ENCODE measurements at places on chromosomes 6 and 20. TPM values are rescaled to one million over a fixed set of nuclear protein-coding genes. Genes with fewer than 3 reads are reported as not detected.

DNA sequence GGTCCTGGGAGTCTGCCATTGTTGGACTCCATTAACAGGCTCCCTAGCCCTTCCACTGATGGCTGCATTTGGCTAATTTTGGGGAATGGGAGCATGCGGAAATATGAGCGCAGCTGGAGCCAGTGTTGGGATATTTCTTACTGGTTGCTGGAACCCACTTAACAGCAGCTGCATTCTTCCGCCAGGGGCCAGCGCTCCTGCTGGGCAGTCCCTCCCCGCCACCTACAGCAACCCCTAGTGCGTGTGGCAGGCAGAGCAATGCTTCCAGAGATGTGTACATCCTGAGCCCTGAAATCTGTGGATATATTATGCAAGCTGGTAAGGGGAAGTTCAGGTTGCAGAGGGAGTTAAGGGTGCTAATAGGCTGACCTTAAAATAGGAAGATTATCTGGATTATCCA lies 16.4 kb downstream of the CST8 start:
- no peak for DNase-seq

GRCh38 chr6:45619994-45620471 lies 242.3 kb upstream of the SUPT3H start:
- DNase-seq = no peak

DNA sequence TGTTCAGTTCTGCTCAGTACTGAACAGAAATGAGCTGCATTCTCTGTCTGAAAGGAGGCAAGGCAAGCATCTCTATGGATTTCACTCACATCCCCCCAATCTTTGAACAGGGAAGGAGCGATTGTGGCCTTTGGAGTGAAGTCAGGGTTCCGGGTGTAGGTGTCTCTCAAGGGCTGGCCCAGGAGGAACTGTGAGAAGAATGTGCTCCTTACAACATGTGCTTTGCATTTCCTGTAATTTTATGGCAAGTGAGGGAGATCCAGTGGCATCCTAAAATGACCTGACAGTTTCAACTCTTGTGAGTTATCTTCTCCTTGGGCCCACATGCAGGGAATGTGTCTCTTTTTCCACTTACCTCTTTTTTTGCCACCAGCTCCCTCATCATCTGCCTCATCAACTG lies 63.0 kb upstream of the RIN2 start:
- DNase-seq = no peak

Gene DNMT3B
- 0.22 TPM for total RNA-seq

DNA sequence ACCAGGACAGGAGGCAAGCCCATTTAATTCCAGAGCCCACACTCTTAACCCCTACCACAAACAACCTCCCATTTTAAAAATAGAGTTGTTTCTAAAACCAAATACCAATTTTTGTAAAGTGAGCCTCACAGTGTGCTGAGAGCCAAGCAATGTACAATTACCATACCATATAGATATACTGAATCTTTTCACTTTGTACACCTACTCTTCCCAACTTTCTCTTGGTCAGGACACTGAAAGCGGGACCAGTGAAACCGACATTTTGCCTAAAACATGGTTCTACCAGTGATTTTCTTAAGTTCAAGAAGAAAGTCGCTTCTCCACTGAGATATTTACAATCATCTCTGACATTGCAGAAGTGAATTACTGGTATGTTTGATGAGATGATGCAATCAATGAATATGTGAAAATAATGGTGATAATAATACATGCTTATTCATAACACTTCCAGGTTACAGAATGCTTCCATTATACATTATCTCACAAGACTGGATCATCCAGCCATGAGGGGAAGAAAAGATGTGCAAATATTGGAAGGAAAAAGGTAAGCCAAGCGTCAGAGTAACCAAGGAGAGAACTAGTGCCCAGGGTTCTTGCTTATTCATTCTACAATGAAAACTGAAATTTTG lies 74.1 kb downstream of the HIVEP2 start:
- no peak for DNase-seq

- DNase-seq = no peak
Measured at GRCh38 chr6:163170294-163170883, 244.1 kb upstream of the QKI start.

- DNase-seq = no peak
Measured at GRCh38 chr20:61257611-61258010, 5.5 kb downstream of the CDH4 start.

DNA sequence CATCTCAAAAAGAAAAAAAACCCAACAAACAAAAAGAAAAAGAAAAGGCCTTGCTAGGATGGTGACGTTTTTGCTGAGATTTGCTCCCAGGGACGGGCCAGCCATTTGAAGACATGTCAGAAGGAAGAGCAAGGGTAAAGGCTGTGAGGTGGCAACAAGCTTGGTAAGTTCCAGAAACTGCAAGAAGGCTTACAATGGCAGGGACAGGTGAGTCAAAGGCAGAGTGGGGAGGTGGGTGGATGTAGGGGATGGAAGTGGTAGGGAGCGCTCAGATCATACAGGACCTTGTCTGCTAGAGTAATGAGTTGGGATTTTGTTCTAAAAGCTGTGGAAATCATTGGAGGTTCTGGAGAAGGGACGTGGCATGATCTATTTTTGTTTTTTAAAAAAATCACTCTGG lies 4.3 kb downstream of the KIF3B start:
- no peak for DNase-seq

GRCh38 chr6:90598192-90598951 lies 11.5 kb upstream of the MAP3K7 start:
- DNase-seq = no peak

GRCh38 chr6:116954938-116955337 lies 77.9 kb downstream of the RFX6 start:
- DNase-seq = no peak

Gene RAMACL
- total RNA-seq = 1.3 TPM

DNA sequence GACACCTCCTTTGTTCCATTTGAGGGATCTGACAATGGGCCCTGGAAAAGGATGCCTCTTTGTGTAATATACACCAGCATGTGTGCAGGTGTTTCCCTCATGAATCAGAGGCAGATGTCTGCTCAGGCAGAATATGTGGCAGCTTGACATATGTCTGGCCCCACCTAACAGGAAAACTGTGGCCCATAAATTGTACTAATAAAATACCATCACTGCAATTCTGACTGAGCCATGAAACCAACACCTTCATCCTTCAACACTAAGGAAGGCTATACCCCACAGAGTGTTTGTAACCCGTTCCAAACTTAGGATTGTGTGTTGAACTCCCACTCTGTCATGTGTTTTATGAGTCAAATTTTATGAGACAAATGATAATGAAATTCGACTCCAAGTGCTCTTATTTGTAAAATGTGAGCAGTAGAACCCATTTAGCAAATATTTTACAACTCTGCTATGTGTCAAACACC lies 22.7 kb downstream of the LAMA4 start:
- no peak for DNase-seq

GRCh38 chr6:52307900-52308372 lies 23.4 kb upstream of the MCM3 start:
- no peak for DNase-seq

GRCh38 chr20:21048841-21049273 lies 57.3 kb downstream of the LINC00237 start:
- no peak for DNase-seq

GRCh38 chr6:91317247-91317835 lies 730.5 kb upstream of the MAP3K7 start:
- no peak for DNase-seq

Gene SRSF12
- total RNA-seq = not detected

DNA sequence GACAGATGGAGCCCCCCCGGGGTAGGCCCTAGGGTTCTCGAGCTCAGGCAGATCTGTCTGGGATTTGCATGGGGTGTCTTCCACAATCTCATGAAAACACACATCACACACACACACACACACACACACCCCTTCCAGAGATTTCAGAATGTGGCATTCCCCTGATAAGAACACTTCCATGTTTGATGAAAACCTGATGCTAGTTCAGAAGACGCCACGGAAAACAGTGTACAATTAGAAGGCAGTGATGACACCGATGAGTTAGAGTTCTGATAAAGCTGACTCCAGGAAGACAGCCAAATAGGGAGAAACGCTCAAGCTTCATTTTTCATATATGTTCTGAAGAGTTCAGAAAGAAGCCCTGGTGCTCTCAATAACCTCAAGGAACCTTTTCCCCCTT lies 438.7 kb upstream of the JARID2 start:
- no peak for DNase-seq

- no peak for DNase-seq
Measured at GRCh38 chr6:60991427-60992028, 1294.5 kb downstream of the KHDRBS2 start.

DNA sequence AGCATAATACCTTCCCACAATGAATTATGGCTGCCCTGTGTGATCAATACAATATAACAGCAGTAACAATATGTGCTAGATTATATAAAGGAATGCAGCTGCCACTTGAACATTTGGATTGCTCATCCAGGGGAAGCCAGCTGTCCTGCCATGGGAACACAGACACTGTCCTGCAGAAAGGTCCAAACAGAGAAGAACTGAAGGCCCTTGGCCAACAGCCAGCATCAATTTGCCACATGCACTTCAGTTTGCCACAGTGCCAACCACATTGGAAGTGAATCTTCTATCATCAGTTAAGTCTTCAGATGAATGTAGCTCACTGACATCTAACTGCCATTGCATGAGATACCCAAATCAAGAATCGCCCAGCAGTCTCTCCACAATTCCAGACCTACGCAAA lies 332.4 kb downstream of the PRKN start:
- DNase-seq = no peak

GRCh38 chr6:151677404-151677803 lies 130.1 kb upstream of the ESR1 start:
- no peak for DNase-seq

DNA sequence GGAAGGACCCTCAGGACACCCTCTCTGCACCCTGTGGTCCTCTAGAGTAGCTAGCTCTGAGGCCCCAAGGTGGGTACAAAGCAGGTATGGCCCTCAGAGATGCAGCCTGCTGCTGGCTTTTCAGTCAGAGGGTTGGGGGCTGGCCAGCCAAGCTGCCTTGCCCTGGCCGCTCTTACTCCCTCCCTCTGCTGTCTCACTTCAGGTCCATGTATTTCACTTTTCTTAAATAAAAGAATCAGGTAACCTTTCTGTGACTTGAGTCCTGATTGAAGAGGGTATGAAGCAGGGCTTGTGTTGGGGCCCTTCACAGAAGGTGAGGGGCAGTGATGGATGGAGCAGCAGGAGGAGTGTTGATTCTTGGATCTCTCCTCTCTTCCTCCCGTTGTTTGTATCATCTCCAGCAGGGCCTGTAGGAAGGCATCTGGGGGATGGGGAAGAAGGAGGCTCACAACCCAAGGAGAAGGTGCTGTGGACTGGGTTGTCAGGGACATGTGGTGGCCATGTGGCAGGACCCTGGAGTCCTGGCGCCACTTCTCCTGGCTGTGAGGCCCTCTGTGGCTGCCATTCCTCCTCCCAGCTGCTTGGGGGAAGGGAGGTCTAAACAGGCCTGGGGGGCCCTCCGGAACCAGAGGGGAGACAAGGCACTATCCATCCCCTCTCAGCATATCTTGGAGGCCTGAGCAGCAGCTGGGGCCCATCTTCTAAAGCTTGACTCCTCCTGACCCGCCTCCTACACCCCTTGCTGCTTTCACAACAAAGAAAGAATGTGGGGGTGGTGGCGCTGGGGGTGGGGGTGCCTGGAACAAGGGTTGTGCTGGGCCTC lies 1.1 kb upstream of the PTK7 start:
- DNase-seq = no peak

DNA sequence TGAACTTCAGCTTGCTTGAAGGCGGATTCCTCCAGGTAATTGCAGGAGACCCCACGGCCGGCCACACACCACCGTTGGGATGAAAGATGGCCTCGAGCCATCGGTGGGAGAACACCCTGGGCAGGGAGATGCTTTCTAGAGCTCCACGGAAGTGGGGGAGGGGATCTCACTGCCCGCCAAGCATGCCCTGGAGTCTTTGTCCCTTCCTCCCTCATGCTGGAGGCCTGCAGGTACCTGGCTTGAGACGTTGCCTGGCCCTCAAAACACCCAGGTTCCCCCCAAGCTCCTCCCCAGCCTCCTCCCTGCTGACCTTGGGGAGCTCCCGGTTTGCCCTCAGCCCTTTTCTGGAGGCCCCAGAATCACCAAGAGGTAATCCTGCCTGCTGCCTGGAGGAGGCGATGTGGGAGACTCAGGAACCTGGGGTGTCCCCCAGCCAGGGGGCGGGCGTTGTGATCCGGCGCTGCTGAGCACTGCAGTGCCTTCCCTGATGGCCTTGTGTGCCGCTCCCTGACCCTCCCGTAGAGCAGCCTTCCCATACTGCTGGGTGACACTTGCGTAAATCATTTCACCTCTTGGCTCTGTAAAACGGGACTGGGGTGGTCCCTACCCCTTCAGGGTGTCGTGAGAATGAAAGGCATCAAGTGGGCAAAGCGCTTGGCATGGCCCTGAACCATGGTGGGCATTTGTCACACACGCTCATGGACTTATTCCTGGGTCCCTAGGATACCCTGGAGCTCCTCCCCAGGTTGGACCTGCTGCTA lies 91.4 kb downstream of the CEBPB start:
- DNase-seq = peak; percentile 39

DNA sequence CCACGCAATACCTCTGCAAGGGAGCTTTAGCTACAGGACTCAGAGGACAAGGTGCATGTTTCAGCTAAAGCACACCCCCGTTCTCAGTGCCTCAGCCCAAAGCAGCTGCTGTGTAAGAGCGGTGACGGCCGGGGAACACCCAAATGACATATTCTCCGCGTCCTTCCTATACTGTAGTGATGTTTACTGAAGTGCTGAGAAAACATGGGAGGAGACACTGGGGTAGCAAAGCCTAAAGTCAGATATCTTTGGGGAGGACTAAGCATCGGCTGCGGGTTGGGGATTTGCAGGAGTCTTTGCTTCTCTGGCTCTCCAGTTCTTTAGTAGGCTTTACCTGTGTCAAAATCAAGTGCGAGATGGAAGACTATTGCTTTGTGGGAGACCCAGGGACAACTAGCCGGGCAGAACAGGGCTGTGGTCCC lies 1.7 kb downstream of the SLC22A23 start:
- no peak for DNase-seq

DNA sequence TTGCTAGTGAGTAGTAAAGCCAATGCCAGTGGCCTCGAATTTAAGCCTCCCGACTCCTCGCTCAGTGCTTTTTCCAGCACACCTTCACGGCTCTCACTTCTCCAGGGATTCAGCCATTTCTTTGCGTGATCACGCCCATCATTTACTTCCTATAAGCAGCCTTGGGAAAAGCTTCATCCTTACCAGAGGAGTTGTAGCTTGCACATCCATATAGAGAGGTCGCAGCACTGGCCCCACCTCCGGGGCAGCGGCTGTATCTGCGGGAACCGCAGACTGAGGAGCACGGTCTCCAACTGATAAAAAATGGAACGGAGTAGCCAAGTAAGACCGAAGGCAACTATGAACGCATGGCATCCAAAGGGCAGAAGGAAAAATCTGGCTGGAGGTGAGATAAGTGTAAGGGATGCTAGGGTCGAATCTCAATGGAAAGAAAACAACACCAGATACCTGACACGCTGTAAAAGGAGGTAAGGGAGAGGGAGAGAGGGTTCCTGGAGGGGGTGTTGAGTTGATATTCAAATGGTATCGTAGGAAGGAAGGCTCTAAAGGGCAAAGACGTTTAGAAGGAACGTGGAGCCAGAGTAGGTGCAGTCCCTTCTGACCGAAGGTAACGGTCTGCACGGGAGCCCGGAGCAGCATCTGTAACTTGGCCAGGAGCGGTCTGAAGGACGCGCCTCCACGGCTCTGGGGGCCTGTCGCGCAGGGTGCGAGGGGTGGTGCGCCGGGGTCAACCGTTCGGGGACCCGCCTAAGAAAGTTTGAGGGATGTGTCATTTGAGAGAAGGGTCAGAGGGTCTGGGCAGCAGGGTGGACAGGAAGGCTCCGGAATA lies 640 bp downstream of the NFS1 start:
- DNase-seq = no peak

- DNase-seq = no peak
Measured at GRCh38 chr6:17998442-17998841, 11.0 kb upstream of the KIF13A start.

Measured in Right ventricle myocardium superior (tissue), 1 donor.